ENCODE measurements at places on chromosomes 16 and 17. TPM values are rescaled to one million over a fixed set of nuclear protein-coding genes. Genes with fewer than 3 reads are reported as not detected.

Gene TUFM
- 241 TPM for total RNA-seq

GRCh38 chr17:83103200-83103942, 24.0 kb downstream of the METRNL start:
- peak; percentile 66 for DNase-seq

DNA sequence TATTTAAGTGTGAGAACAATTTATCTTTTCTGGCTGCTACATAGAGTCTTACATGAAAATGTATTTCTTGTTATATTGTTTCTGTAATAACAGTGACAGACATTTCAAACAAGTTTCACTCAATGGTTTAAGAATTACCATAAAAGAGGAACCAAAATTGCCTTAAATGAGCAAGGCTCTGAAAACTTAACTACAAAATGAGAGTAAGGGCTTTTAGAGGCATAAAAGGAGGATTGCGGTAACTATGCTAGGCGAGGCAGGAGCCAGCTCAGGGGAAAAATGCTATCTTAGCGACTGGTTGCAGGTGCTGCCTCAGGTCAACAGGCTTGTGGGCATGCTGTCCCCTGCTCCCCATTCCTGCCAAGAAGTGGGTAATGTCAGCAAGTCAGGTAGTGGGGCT, 81.7 kb upstream of the MSI2 start:
- DNase-seq = no peak

Gene C17orf50
- not detected for total RNA-seq

DNA sequence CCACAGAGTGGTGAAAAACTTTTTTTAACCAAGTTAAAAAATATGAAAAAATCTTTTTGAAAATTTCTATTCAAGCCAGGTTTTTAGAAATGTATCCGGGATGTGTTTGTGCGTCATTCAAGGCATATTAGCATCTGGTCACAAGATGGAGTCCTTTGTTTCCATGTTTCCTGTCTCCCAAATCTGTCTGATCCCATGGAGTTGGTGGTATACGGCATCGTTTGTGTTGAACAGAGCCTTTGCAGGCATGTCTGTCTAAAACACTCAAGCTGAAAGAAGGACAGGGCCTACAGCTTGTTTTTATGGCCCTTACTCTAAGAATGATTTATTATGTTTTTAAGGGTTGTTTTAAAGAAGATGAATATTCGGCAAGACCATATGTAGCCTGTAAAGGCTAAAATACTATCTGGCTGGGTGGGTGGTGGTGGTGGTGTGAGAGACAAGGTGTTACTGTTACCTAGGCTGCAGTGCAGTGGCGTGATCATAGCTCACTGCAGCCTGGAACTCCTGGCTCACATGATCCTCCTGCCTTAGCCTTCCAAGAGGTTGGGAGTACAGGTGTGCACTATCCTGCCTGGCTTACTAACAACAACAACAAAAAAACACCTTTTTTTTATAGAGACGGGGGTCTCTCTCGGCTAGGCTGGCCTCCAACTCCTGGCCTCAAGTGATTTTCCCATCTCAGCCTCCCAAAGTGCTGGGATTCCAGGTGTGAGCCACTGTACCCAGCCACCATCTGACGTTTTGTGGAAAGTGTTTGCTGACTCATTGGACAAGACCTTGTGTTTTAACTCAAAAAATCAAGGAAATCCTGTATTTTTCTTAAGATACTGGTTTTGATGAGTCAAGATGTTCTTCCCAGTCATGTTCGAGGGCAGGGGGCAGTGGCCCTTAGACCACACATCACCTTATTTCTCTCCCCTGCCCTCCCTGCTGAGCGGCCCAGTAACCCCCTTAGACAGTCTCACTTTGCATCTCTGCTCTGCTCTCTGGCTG, 52.2 kb downstream of the NDE1 start:
- DNase-seq = no peak

Gene FBXL19
- 31.4 TPM for total RNA-seq

- no peak for DNase-seq
Measured at GRCh38 chr16:22027633-22028032, 19.7 kb downstream of the MOSMO start.

Gene IL17C
- 0.18 TPM for total RNA-seq

Gene GPR179
- total RNA-seq = 0.05 TPM

DNA sequence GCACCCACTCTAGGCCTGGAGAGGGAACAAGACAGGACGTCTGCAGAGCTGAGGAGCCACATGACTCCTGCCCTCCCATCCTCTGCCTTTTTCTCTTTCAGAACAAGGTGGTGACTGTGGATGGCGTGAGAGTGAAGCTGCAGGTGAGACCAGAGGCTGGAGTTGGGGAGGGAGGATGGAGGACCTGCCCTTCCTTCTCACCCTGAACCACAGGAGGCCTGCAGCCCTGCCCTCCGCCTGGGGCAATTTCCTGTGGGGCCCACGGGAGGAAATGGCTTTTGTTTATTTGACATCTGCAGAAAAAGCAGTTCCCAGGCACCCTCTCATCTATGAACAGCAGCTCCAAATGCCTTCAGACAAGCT, 5.1 kb downstream of the RAB37 start:
- DNase-seq = peak; percentile 72

Gene ITGAL
- total RNA-seq = 210 TPM

GRCh38 chr17:31431098-31431851, 39.8 kb downstream of the RAB11FIP4 start:
- DNase-seq = no peak

Gene CD7
- 725 TPM for total RNA-seq

Gene AMFR
- 34.0 TPM for total RNA-seq

DNA sequence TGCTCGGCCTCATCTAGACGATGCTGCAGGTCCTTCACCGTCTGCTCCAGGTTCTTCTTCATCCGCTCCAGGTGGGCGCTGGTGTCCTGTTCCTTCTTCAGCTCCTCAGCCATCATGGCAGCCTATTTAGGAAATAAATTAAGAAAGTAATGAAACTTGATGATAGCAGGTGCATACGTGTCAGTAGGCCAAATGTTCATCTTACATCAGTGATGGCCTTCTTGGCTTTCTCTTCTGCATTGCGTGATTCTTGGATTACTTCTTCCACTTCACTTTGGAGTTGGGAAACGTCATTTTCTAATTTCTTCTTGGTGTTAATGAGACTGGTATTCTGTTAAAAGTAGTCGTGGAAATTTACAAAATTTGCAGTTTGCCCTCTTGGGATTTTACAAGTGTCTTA, 20.1 kb upstream of the MYH13 start:
- no peak for DNase-seq

DNA sequence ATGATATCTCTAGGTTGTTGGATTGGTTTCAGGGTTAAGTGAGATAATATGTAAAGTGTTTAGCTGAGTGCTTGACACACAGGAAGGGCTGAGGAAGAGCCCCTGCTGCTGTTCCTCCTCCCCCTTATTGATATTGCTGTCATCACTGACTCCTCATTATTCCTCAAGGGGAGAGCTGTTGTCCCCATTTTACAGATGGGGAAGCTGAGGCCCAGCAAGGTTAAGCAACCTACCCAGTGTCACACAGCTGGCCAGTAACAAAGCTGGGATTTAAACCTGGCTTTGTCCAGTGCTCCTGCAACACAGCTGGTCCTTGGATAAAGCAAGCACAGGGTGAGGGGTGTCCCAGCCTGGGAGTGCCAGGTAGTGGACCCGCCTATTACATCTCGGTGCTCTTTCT, 9.8 kb downstream of the WSCD1 start:
- no peak for DNase-seq

Gene DYNLRB2
- not detected for total RNA-seq

DNA sequence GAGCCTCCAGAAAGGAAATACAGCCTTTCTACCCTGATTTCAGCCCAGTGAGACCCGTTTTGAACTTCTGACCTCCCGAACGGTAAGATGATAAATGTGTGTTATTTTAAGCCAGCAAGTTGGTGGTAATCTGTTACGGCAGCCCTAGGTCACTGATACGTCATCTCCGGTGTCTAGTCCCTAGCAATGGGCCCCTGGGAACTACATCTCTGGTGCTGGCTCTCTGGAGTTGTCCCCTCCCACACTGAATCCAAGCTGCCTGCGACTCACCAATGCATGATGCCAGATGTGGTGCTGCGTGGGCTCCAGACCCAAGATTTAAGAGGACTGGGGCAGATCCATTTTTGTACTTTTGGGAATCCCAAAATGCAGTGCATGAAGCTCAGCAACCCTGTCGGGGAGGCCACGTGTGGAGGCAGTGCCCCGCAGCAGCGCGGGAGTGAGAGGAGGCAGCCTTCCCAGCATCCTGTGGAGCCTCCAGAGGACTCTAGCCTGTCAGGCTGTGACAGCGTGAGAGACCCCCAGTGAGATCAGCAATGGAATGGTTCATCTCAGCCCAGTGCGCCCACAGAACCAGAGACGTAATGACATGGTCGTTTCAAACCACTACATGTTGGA, 43.6 kb upstream of the USP7 start:
- DNase-seq = no peak

- DNase-seq = no peak
Measured at GRCh38 chr16:78460428-78460827, 361.0 kb downstream of the WWOX start.

DNA sequence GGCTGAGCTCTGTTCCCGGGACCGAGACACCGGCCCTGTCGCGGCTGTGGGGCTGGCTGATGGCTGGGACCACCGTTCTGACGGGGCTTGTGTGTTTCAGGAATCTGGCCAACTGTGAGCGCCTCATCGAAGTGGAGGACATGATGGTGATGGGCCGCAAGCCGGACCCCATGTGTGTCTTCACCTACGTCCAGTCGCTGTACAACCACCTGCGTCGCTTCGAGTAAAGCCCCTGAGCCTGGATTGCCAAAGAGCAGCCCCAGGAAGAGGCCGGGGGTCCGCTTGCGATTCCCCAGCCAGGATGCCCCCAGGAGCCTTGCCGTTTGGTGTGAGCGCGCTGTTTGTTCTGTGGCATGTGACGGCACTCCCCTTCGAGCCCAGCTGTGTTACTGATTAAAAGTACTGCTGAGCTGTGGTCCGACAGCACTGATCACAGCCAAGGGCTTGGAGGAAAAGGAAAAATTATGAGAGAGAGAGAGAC, 23.0 kb downstream of the SMTNL2 start:
- no peak for DNase-seq

- DNase-seq = no peak
Measured at GRCh38 chr16:48895142-48895541, 285.2 kb upstream of the N4BP1 start.

- peak; percentile 91 for DNase-seq
Measured at GRCh38 chr16:55465077-55465896, 13.7 kb upstream of the MMP2 start.

DNA sequence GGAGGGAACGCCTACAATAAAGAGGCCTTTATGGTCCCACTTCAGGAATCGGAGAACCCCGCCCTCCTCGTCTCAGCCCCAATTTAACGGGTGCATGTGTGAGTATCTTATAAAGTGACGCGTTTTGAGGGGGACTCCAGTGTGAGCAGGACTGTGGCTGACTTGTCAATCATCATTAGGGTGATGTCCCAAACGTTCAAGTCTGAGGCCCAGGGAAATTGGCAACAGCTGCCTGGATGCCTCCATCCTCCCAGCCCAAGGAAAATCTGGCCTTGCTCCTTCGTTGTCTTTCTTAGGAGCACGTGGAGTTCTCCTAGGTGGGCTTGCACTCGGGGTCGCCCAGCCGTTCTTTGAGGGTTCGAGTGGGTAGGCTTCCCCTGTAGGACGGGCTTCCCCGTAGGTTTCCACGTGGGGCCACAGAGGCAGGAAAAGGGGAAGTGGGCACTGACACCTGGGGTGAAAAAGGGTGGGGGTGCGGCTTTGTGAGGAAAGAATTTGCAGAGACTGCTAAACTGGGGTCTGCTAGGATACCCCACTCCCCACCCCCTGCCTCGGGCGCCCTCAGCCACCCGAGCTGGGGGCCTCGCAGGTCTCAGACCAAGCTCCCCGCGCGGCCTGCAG, 561 bp upstream of the HERPUD1 start:
- DNase-seq = peak; percentile 32

DNA sequence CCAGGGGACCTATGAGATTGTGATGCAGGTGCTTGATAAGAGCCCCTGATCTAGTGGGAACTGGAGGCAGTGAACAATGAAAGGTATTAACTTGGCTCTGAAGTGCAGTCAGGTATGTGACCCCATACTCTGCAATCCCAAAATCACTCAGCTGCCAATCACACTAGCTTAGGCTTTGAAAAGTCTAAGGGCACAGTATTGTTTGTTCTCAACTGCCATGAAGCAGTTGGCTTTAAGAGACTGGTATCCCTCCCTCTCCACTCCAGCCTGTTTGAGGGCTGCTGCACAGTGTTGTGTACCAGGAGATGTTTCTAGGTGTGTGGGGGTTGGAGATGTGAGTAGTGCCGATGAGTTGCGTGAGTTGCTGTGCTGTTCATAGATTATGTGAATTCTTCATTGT, 2.4 kb downstream of the YPEL2 start:
- no peak for DNase-seq

GRCh38 chr16:85961988-85962915, 63.3 kb downstream of the IRF8 start:
- no peak for DNase-seq

Gene KRTAP9-4
- total RNA-seq = not detected

- DNase-seq = peak; percentile 50
Measured at GRCh38 chr17:7717756-7718350, 309 bp downstream of the DNAH2 start.

DNA sequence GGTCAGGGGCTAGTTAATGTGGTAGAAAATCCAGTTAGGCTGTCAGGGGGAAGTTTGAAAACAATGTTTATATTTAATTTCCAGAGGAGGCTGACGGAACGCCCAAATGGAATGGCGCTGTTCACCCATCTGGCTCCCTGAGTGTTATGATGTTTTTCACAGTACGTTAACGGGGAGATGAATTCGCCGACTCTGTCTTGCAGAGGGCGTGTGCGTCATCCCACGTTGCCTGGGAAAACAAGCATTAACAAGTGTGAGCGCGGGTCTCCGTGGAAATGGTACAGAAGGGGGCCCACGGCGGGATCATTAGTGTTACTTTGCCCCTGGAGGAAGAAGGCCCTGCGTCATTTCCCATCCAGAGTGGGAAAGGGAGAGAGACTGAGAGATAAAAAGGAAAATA, 29.6 kb downstream of the RGS9 start:
- no peak for DNase-seq

GRCh38 chr17:4872786-4873185, 26.6 kb upstream of the C17orf107 start:
- DNase-seq = no peak

- no peak for DNase-seq
Measured at GRCh38 chr16:71569621-71570020, 7.3 kb downstream of the TAT start.

DNA sequence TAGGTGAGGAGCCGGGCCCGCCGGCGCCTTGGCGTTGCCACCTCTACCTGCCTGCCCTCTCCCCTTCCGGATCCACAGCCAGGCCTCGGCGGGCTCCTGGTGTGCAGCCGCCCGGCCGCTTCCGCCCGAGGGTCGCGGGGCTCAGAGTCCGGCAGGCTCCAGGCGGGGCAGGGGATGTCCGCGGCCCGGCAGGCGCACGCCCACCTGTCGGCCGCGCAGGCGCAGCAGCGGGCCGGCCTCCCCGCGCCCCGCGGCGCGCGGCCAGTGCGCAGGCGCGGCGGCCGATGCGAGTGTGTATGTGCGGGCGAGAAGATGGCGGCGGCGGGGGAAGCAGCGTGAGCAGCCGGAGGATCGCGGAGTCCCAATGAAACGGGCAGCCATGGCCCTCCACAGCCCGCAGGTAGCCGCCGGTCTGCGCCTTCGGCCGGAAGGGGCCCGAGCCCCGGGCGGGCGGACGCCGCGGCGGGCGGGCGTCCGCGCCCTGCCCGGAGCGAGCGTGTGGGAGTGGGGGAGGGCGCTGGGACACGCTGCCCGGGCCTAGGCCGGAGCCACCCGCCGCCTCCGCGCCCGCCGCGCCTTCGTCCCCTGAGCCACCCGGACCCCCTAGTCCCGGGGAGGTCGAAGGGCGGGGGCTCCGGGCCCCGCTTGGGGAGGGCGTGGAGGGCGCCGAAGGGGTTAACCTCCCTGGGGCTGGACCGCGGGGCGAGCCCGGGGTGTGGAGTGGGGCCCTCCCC, at the start of gene USP10:
Gene USP10, plus strand, starts transcription at position 289 of the 734 bp plus-strand sequence. Its CDS starts 91 bp downstream, at position 380.
- DNase-seq = peak; percentile 90

- peak; percentile 43 for DNase-seq
Measured at GRCh38 chr17:78324391-78325075, 35.3 kb downstream of the SOCS3 start.

Gene IRF8
- 227 TPM for total RNA-seq
